Activated CD4-positive, alpha-beta memory T cell treated with anti-CD3 and anti-CD28 coated beads, Interleukin-2, amount 10 ng/mL, durations not matched to agents 7 days and 5 days (primary cell): ENCODE measurements at places on chromosomes 2 and 18. TPM values are rescaled to one million over a fixed set of nuclear protein-coding genes. Genes with fewer than 3 reads are reported as not detected.

DNA sequence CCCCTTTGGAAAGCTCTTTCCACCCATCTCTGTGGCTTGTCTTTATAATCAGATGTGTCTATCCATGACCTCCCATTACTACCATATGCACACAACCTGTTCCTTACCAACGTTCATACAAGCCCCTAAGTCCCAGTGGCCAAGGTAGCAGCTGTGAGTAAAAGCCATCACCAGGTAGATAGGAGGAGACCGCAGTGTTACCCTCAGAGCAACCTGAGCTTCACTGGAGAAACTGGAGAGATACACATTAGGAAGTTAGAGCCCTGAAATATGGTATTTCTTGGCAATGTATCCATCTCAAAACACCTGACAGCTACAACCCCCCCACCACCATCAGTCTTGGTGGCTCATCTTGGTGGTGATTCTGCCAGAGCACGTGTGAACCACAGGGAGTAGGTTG lies 26.0 kb downstream of the LOXHD1 start:
- no peak overlapping the region for H3K4me3 ChIP-seq
- no peak overlapping the region for H3K27ac ChIP-seq
- no peaks in the 10 kb centered on the region for H3K36me3 ChIP-seq
- H3K4me1 ChIP-seq: peaks cover 18% of the 10 kb centered on the region
- DNase-seq: no peak
- H3K27me3 ChIP-seq: peaks cover 14% of the 10 kb centered on the region

DNA sequence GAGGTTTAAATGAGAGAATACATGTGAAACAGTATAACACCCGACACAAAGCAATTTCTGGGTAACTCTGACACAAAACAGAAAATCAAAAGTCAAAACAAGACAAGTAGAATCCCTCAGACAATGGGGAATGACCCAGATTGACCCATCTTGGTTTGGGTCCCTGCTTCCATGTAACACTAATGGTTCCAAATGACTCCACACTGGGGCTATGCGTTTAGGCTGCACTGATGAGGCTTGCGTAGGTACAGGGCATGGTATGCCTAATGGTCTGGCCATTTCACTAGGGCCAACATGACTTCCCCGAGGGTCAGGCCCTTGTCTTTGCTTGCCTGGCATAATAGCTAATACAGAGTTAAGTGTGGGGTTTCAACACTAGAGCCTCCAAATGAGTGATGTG lies 27.2 kb upstream of the NFE2L2 start:
- H3K27me3 ChIP-seq: no peaks in the 10 kb centered on the region
- H3K36me3 ChIP-seq: peaks cover 2% of the 10 kb centered on the region
- no peak for DNase-seq
- H3K4me3 ChIP-seq: no peak overlapping the region
- H3K27ac ChIP-seq: no peak overlapping the region

DNA sequence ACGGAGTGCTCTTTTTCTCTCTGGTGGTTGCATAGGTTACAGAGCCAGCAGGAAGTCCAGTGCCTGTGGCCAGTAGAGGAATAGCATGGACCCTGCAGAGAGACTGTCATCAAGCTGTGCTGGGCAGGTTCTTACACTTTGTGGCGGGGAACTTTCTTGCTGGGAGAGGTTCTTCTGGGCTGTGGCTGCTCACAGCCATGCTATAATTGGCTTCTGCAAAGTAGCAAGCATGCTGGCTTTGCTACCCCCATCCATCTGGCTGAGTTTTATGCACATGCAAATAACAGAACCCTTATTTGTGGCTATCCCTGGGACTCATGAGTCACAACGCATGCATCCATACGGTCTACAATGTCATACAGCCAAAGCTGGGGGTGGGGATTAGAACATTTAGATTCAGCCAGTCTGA lies 68.9 kb downstream of the PLCL1 start:
- no peak overlapping the region for H3K27ac ChIP-seq
- no peaks in the 10 kb centered on the region for H3K36me3 ChIP-seq
- H3K4me1 ChIP-seq: peaks cover 24% of the 10 kb centered on the region
- DNase-seq: no peak
- no peak overlapping the region for H3K4me3 ChIP-seq
- H3K27me3 ChIP-seq: no peaks in the 10 kb centered on the region

DNA sequence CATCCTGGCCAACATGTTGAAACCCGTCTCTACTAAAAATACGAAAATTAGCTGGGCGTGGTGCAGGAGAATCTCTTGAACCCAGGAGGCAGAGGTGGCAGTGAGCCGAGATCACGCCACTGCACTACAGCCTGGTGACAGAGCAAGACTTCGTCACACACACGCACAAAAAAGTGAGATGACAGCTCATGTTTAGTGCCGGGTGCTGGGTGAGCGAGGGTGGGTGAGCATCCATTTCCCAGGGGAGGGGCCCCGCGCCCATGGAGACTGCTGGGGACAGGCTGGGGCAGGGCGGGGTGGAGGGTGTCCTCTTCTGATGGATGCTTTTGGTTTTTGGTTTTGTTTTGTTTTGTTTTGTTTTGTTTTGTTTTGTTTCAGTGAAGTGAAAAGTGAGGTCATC lies 206.5 kb downstream of the GBX2 start:
- no peak overlapping the region for H3K27ac ChIP-seq
- H3K4me1 ChIP-seq: no peaks in the 10 kb centered on the region
- no peak overlapping the region for H3K4me3 ChIP-seq
- DNase-seq: no peak

GRCh38 chr18:58536202-58536516 lies 92.7 kb downstream of the ALPK2 start:
- no peak overlapping the region for H3K4me3 ChIP-seq
- H3K4me1 ChIP-seq: peaks cover 21% of the 10 kb centered on the region
- no peak overlapping the region for H3K27ac ChIP-seq
- H3K36me3 ChIP-seq: no peaks in the 10 kb centered on the region
- H3K27me3 ChIP-seq: peaks cover 23% of the 10 kb centered on the region
- DNase-seq: no peak

- DNase-seq: no peak
- peaks cover 92% of the 10 kb centered on the region for H3K4me1 ChIP-seq
- no peaks in the 10 kb centered on the region for H3K27me3 ChIP-seq
- H3K4me3 ChIP-seq: no peak overlapping the region
- peak overlapping the region; percentile 86 for H3K27ac ChIP-seq
Observed at GRCh38 chr2:108615480-108616090, 81.3 kb downstream of the LIMS1 start.

GRCh38 chr2:237201461-237202287 lies 116.0 kb downstream of the COPS8 start:
- H3K27me3 ChIP-seq: peaks cover 8% of the 10 kb centered on the region
- no peak overlapping the region for H3K27ac ChIP-seq
- no peaks in the 10 kb centered on the region for H3K36me3 ChIP-seq

- H3K27me3 ChIP-seq: no peaks in the 10 kb centered on the region
- no peak for DNase-seq
- H3K4me3 ChIP-seq: no peak overlapping the region
- H3K36me3 ChIP-seq: no peaks in the 10 kb centered on the region
- H3K4me1 ChIP-seq: peaks cover 11% of the 10 kb centered on the region
- H3K27ac ChIP-seq: no peak overlapping the region
Observed at GRCh38 chr2:216389570-216389969, 17.3 kb upstream of the MARCHF4 start.

DNA sequence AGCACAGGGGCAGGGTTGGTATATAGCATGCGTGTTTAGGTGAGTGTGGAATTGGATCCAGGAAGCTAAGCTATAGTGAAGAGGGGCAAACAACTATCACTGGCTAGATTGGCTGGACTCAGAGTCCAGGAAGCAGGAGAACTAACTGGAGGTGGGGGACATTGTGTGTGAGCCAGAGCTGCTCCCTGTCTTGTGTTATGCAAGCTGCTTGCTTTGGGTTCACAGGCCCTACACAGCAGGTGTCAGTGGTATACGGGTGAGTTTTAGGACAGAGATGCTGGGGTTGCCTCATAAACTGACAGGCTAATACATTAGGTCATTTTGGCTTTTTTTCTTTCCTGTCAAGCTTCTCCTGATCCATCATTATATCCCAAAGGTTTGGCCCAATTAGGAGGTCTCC lies 87.5 kb downstream of the CCDC85A start:
- DNase-seq: no peak
- no peaks in the 10 kb centered on the region for H3K27me3 ChIP-seq
- no peaks in the 10 kb centered on the region for H3K4me1 ChIP-seq
- no peaks in the 10 kb centered on the region for H3K36me3 ChIP-seq

- no peak overlapping the region for H3K4me3 ChIP-seq
- no peak for DNase-seq
- H3K27me3 ChIP-seq: peaks cover 40% of the 10 kb centered on the region
- H3K36me3 ChIP-seq: no peaks in the 10 kb centered on the region
Observed at GRCh38 chr2:172993931-172994717, 81.5 kb upstream of the MAP3K20 start.

DNA sequence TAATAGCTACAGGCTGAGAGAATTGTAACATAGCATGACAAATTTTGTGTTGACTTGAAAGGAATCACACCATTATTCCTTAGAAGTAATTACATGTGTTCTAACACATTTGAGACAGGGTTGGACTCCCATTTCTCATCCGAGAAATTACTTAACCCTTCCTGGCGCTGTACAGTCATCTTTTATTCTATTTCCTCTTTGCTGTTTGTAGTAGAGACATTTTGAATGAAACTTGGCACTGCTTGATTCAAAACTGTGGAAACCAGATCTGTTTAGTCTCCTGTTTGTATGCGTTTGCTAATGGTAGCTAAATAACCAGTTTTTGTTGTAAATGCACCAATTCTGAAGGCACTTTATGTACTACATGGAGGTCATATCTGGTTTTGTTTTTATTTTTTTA lies 231.9 kb downstream of the ALPK2 start:
- peaks cover 40% of the 10 kb centered on the region for H3K4me1 ChIP-seq
- no peak overlapping the region for H3K27ac ChIP-seq
- DNase-seq: no peak
- no peaks in the 10 kb centered on the region for H3K36me3 ChIP-seq

DNA sequence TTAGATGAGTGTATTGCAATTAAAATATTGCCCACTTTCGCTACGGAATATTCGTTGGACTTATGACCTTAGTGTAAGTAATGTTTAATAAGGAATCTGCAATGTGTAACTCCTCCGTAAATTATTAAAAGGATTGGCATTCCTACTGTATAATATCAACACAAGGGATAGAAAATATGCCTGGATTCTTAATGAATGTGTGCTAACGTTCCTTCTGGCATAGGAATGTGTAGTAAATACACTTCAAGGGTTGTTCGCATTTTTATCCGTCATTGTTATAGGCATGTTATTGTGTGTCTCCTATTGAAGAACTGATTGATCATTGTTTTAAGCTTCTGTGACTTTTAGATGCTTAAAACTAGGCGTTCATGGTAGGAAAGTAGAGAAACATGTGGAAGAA lies 134.5 kb downstream of the NEDD4L start:
- no peak overlapping the region for H3K27ac ChIP-seq
- DNase-seq: no peak
- no peaks in the 10 kb centered on the region for H3K36me3 ChIP-seq
- H3K27me3 ChIP-seq: peaks cover 10% of the 10 kb centered on the region

DNA sequence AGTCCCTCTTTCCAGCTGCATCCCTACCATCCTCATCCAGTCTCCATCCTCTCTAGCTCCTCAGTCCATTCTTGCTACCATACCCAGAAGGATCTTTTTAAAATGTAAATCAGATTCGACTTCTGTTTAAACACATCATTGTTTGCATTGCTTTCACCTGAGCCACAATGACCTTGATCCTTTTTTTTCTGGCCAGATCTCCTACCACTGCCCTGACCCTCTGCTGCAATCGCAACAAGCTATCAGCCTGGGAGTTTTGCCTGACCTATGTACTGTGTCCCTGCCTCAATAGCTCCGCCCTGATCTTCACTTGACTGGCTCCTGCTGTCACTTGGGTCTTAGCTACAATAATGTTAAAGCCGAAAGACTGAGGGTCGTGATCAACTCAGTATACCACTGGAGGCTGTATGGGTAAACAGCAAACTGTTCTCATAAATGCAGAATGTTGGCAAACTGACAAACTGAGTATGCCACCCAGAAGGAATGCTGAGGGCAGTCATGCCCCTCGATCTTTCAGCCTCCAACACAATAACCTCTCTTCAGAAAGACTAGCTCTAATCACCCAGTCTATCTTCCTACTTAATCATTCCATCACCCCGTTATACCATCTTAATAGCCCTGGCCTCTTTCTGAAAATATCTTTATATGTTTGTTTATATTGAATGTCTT lies 2.6 kb upstream of the RBM43 start:
- no peak overlapping the region for H3K27ac ChIP-seq
- DNase-seq: no peak
- H3K36me3 ChIP-seq: peaks cover 22% of the 10 kb centered on the region
- H3K4me3 ChIP-seq: no peak overlapping the region
- peaks cover 26% of the 10 kb centered on the region for H3K4me1 ChIP-seq

GRCh38 chr2:43049836-43050801 lies 176.3 kb downstream of the ZFP36L2 start:
- H3K27me3 ChIP-seq: peaks cover 36% of the 10 kb centered on the region
- no peak overlapping the region for H3K4me3 ChIP-seq
- H3K4me1 ChIP-seq: peaks cover 23% of the 10 kb centered on the region
- no peaks in the 10 kb centered on the region for H3K36me3 ChIP-seq
- no peak overlapping the region for H3K27ac ChIP-seq

DNA sequence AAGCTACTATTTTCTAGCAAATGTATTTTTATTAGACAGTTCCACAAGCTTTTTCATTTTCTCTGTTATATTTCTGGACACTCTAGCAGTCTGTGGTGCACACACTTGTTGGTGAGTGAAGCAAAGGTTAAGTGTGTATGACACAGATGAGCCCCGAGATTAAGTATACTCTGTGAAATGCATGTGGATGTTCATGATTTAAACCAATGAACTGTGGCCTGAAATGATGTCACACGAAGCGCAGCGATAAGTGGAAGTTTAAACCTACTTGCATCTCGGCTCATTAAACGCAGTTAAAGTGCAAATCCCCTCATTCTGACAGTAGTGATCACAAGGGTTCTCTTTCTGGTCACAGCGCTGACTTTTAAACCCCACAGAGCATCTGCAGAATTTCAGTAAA lies 1488.8 kb upstream of the NXPH2 start:
- DNase-seq: no peak
- no peaks in the 10 kb centered on the region for H3K4me1 ChIP-seq
- H3K4me3 ChIP-seq: no peak overlapping the region
- no peak overlapping the region for H3K27ac ChIP-seq
- H3K36me3 ChIP-seq: no peaks in the 10 kb centered on the region

DNA sequence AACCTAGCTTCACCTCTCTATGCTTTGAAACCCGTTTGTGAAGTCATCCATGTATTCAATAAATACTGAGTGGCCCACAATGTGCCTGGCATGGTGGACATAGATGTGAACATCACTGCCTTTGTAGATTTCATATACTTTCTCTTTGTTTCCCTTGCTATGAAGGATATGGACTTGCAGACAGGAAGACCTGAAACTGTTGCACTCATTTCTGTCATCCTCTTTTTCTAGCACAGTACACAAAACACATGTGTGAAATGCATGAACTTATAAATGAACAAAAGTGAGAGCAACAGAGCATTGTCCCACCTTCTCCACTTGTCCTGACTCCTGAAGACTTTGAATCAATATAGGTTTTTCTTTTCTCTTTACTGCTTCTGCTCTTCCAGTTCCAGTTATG lies 249.4 kb upstream of the LINC00305 start:
- H3K27me3 ChIP-seq: no peaks in the 10 kb centered on the region
- H3K36me3 ChIP-seq: no peaks in the 10 kb centered on the region
- no peak for DNase-seq
- no peak overlapping the region for H3K4me3 ChIP-seq
- H3K4me1 ChIP-seq: no peaks in the 10 kb centered on the region

TRABD2A gene
- 35.9 TPM for total RNA-seq

GPR39 gene
- total RNA-seq: not detected

SLC66A3 gene
- 23.8 TPM for total RNA-seq

ZSWIM2 gene
- not detected for total RNA-seq

SERPINE2 gene
- total RNA-seq: 7.9 TPM

REG3G gene
- not detected for total RNA-seq

MORN2 gene
- total RNA-seq: 1.3 TPM

RFTN2 gene
- total RNA-seq: not detected

DARS1 gene
- 147 TPM for total RNA-seq

ZNF514 gene
- 13.4 TPM for total RNA-seq
